ENCODE measurements at places on chromosomes 3 and 15.
A peak's percentile ranks its signal among the peaks of the same experiment; 100 is the strongest.

GRCh38 chr3:119604878-119605277 is 7.2 kb downstream of the PLA1A start:
- DNase-seq: no peak

- DNase-seq: no peak
Measured at GRCh38 chr3:129352045-129352444, 73.4 kb downstream of the HMCES start.

DNA sequence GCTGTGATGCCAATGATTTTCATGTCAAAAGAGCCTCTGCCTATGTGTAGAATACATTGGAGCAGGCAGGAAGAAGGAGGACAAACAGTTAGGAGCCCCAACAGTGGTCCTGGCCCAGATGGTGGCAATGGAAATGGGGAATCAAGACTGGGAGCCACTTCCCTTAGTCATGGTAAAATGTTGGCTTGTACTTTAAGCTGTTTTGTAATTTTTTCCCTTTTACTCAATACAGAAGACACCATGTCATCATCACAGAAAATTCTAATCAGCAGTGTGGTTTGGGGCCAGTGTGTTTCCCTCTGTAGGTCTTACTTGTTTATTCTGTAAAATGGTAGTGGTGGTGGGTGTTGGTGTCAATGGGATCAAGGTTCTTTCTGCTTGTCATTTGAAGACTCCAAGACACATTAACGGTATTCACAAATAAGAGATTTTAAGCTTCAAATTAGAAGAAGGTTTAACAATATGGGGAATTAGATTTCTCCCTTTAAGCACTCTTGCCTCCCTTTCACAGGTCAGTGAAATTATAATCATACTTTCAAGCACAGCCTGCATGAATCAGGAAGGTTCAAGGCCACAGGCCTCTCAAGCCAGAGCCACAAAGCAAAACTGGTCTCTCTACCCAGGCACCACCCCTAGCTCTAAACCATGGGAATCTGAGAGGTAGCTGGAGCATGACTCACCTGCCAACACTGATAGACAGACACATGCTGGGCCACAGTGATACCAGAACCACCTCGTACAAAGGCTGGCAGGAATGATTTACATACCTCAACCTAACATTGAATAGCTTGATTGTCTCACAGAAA is 24.9 kb downstream of the SIAH2 start:
- DNase-seq: peak; percentile 81

DNA sequence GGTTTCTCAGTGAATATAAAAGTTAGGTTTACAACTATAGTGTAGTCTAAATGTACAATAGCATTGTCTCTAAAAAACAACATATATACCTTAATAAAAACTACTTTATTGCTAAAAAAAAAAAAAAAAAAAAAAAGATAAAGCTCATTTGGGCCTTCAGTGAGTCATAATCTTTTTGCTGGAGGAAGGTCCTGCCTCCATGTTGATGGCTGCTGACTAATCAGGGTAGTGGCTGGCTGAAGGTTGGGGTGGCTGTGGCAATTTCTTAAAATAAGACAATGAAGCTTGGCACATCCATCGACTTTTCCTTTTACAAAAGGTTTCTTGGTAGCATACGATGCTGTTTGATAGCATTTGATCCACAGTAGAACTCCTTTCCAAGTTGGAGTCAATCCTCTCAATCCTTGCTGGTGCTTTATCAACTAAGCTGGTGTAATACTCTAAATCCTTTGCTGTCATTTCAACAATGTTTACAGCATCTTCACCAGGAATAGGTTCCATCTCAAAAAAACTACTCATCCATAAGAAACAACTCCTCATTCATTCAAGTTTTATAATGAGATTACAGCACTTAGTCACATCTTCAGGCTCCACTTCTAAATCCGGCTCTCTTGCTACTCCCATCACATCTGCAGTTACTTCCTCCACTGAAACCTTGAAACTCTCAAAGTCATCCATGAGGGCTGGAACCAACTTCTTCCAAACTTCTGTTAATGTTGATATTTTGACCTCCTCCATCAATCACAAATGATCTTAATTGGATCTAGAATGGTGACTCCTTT is 13.3 kb downstream of the ZNF280D start:
- no peak for DNase-seq

GRCh38 chr15:71892335-71892734 is 82.0 kb downstream of the NR2E3 start:
- DNase-seq: no peak

DNA sequence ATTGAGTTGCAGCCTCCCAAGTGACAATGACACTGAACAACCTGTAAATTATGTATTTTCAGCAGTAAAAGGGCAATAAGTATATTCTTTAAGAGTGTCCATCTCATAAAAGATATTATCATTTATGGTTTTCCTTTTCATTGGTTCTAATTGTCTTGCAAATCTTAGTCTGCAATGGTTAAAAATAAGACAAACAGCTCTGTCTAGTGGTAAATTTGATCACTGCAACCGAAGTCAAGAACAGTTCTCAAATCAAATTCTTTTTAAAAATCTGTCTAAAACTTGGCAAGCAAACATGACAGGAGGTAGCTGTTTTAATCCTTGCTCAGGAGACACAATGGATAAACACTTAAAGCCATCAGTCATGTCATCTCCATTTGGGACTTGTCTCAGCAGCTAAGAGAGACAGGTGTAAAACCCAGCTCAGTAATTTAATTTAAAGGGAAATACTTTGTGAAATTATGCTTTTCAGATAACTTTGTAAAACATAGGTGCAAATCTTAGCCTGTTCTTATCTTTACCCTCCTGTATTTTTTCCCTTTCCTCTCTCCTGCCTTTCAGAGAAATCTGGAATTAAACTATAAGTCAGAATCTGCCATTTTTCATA is 150.3 kb upstream of the ARHGEF26 start:
- DNase-seq: no peak

DNA sequence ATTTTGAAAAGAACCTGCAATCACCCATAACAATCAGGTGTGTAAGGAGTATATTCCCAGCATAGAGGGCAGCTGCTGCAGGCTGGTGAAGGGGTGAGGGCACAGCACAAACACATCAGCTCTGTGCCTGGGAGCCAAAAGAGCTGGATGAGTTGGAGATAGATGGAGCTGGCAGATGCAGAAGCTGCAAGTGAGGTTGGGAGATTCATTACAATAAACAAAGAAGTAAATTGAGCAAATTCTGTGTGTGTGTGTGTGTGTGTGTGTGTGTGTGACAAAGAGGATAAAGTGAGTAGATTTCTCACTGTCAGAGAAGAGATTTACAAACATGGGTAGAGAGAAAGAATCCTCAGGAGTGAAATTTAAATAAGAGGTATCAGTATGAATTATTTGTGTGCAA is 994.7 kb downstream of the EPHA3 start:
- no peak for DNase-seq

GRCh38 chr3:152611905-152612304 is 223.0 kb upstream of the P2RY1 start:
- no peak for DNase-seq

DNA sequence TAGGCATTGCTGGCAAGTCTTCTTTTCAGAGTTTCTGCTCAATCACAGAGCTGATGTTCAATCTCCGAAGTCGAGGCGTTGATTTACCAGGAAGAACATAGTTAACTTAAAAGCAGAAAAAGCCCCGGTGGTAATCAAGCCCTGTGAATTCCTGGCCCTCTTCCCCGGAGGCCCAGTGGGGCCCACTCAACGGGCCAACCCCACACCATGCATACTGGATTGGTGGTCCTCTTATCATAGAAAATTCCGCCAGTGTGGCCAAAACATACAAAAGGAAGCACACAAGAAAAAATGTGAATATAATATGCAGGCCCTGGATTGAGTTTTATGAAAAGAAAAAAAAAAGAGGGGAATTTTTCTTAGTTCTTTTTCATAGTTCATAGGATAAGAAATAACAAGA is 873.0 kb upstream of the NR2F2 start:
- DNase-seq: no peak

DNA sequence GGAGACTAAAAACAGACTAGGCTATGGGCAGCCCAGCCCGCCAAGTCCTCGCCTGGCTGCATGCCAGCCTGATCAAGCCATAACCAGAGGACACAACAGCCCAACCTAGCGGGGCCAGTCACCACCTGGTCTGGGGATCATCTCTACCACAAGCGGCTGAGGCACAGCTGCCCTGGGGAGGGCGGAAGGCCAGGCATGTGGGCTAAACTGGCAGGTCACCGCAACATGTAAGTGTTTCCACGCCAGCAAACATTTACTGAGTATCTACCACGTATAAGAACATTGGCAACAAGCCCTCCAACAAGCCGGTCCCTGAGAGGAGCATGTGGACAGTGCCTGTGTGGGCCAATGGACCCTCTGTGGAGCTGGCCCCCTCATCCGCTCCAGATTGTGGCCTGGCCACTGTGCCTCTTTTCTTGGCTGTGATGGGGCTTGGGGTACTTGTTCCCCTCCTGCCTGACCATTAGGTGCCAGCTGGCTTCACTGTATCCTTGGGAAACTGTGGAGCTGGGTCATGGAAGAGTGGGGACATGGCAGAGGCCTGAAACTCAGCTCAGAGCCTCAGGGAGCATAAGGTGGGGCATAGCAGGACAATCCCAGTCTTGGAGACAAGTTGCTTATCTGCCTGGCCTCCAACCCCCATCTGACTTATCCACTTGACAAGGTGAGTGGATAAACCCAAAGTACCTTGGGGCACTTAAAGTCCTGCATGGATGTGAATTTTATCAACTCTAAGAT is 9.0 kb downstream of the UBXN7 start:
- no peak for DNase-seq

- no peak for DNase-seq
Measured at GRCh38 chr3:193974671-193975535, 161.0 kb upstream of the HES1 start.

DNA sequence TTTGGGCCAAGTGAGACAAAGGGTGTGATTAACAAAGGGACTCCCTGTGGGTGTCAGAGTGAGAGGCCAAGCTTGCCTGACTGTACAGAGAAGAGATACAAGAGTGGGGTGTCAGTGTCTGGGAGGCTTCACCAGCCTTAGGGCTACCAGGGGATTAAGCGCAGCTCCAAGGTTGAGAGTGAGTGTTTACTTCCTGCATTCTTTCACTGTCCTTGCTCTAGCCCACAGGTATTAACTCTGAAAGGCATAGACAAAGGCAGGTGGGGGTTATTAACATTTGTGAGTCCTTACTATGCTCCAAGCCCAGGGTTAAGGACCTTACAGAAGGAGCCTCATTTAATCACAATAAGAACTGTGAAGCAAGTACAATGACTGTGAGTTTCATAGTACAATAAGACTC is 107.6 kb downstream of the IL20RB start:
- DNase-seq: no peak

GRCh38 chr3:151282921-151283320 is 4.6 kb upstream of the P2RY14 start:
- peak; percentile 15 for DNase-seq

DNA sequence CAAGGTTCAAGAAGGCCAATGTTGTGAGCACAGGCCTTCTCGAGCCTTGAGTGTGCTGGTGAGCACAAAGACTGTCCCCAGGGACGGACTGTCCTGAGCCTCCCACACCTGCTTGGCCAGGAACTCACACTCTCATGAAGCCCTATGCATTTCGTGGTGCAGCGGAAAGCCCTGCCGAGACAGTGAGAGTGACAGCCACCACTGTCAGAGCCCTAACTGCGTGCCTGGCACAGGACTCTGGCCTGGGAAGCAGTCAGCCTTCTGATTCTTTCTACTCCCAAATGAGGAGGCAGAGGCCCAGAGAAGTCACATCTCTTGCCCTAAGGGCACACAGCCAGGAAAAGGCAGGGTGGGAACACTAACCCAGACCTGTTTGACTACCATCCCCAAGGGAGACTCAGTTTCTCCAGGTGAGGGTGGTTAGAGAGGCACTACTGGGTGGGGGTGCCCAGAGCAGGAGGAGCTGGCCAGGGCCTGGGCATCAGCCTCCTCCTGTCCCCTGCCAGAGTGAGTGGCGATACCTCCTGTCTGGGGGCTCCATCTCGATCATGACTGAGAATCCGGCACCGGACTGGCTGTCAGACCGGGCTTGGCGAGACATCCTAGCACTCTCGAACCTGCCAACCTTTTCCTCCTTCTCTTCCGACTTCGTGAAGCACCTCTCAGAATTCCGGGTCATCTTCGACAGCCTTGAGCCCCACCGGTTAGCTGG is 50.8 kb downstream of the SEMA3G start:
- no peak for DNase-seq

GRCh38 chr3:153372326-153372725 is 210.3 kb downstream of the RAP2B start:
- no peak for DNase-seq

GRCh38 chr3:4162096-4162495 is 141.1 kb upstream of the SETMAR start:
- no peak for DNase-seq

DNA sequence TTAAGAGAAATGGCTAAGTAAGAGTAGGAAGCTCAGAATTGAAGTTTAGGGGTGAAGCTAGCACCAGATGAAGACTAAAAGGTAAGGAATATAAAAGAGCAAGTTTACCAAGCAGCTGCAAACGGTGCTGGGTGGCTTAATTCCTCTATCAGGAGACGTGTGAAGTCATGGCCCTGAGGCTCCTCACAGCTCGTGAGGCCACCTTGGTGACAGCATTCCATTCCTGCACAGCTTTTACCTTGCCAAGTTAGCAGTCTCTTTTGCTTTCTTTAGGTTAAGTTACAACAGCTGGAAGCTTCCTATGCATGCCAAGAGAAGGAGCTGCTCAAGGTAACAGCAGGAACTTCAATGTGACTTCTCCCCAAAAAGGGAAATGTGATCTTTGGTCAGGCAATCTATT is 6.4 kb downstream of the TMCO5A start:
- no peak for DNase-seq

DNA sequence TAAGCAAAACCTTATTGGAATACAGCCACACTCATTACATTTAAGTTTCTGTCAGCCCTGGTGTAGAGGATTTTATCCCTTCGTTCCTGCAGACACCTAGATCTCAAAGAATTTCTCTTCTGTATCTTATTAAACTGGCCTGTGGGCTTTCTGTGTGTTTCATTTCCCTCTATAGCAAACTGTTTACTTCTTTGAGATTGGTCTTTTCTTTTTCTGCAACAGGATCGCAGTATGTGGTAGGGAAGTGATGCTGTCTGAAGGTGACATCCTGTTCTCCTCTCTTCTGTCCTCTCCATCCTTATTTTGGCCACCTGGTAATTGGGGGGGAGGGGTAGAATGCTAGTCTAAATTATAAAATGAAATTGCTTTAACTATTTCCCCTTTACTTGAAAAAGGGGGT is 25.5 kb downstream of the ATP1B3 start:
- no peak for DNase-seq

DNA sequence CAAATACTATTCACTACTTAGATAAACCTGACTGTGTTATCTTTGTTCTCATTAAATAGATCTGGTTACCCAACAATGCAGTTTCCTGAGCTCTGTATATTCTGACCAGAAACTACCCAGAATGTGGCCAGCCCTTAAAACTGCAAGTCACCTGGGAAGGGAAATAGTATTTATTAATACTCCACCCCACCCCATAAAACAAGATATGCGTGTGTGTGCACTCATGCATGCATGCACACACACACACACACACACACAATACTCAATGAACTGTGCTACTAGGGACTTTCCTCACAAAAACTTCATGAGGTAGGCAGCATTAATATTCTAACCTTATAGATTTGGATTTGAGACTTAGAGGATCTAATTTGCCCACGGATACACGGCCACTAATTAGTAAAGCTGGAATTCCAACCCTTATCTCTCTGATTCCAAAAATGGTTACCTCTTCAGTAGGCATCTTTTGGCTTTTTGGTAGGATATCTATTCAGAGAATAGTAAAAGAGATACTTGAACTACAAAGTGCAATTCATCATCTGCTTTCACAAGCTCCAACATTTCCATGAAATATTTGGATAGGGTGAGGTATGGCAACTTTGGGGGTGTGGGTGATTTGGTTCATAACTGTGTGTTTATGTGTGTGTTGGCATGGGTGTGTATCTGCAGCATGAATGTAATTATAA is 197.0 kb upstream of the CFAP20DC start:
- no peak for DNase-seq

- no peak for DNase-seq
Measured at GRCh38 chr3:163692494-163692893, 1385.8 kb downstream of the SI start.
